ENCODE measurements at places on chromosomes 16 and 17. TPM values are rescaled to one million over a fixed set of nuclear protein-coding genes. Genes with fewer than 3 reads are reported as not detected.

ARHGDIG gene
- total RNA-seq = 1.0 TPM

CA4 gene
- total RNA-seq = 7.4 TPM

FOXO3B gene
- 3.4 TPM for total RNA-seq

DPEP2 gene
- total RNA-seq = 0.75 TPM

SHBG gene
- total RNA-seq = 0.58 TPM

HEATR3 gene
- 16.6 TPM for total RNA-seq

ATP1B2 gene
- 2.7 TPM for total RNA-seq

FSCN2 gene
- 2.8 TPM for total RNA-seq

MT1E gene
- total RNA-seq = 29.0 TPM

MSLN gene
- total RNA-seq = 0.31 TPM
